GM03348 (cell line): ENCODE measurements at places on chromosomes 1 and 21.

GRCh38 chr1:214520544-214521165 is 30.7 kb downstream of the PTPN14 start:
- no peak for DNase-seq

DNA sequence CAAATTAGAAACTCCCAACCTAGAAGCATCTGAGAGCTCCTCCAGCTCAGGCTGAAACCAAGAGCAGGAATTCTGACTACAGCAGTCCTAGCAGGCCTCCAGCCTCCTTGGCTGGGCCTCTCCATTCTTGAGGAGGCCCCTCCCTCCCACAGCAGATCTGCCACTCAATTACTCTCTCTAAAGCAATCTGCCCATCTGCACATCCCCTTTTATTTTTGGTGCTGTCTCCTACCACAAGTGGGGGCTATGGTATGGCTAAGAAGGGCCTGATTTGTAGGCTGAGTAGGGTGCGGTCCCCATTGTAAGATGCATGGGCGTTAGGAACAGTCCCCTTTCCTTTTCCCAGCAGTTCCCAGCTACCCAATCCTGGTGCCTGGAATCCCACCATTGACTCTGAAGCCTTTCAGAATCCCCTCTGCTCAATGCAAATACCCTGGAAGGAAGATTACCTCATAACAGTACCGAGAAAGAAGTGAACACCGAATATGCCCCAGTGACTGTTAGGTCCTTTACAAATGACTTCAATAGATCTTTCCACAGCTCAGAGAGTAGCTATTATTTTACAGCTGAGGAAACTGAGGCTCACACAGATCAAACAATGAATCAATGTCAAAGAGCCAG is 11.6 kb upstream of the TTC39A start:
- DNase-seq = no peak

- no peak for DNase-seq
These were observed 66.2 kb upstream of the HMCN1 start for GRCh38 chr1:185668013-185668412.

GRCh38 chr1:42973286-42973685 is 14.6 kb upstream of the SLC2A1 start:
- DNase-seq = no peak

DNA sequence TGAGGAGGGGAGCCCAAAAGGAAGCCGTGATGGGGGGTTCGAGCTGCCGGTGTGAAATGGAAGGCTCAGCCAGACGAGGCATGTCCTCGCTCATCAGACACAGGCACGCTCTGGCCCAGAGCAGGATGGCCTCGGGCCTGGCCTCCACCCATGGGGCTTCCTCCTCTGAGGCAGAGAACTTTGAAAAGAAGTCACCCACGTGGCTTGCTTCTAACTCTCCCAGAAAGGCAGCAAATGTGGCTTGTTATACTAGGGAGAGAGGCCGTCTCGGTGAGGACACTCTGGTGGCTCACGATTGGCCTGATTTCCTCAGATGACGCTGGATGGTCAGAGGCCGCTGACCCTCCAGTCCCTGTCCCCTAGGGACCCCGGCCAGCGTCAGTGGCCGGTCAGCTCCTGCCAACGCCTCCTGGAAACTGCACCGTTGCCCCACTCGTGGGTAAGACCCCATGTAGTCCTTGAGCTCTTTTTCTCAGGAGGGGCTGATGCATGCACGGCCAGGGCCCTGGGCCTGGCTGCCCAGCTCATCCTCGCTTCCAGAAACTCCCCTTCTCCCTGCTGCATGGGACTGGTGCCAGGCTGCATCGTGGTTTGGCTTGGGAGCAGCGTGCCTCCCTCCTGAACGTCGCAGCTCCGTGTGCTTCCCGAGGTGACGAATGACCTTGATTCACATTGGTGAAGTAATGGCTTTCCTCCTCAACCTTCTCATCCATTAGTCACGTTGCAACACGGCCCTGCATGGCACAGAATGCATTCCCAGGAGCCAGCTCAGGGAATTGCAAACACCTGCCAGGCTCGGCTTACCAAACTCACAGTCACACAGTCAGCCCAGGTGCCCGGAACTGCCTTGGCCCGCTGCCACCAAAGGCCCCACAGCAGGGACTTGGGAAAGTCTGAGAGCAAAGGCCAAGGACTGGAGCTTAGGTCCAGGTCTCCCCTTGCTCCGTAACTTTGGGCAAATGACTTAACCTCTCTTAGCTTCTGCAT is 58.8 kb downstream of the TOMM20 start:
- peak; percentile 61 for DNase-seq

- DNase-seq = no peak
These were observed 15.4 kb downstream of the RIMS3 start for GRCh38 chr1:40650075-40650474.

- DNase-seq = peak; percentile 48
These were observed 51.1 kb downstream of the CSMD2 start for GRCh38 chr1:34113887-34114286.

DNA sequence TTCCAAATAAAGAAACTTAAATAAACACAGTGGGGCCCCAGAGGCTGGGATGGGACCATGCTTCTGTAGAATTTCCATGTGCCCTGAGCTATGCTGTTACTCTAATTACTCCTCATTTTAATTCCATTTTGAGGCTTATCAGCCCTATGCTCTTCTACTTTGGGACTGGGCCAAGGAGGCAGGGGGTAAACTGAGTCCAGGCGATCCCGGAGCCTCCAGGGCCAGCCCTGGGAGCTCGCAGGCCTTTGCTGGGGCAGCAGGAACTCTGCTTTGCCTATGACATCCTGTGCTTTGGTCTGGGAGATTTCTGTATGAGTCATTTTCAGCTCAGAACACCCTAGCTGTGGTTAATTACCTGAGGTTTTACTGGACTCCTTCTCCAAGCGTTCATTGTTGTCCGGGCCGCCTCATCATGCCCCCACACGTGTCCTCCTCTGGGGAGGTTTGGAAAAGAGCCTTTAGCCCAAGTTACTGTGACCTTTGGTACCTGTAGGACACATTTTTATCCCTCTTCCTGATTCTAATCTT is 95.7 kb downstream of the RHOU start:
- DNase-seq = no peak

- no peak for DNase-seq
These were observed 86.9 kb upstream of the ZBTB40 start for GRCh38 chr1:22364764-22365163.

DNA sequence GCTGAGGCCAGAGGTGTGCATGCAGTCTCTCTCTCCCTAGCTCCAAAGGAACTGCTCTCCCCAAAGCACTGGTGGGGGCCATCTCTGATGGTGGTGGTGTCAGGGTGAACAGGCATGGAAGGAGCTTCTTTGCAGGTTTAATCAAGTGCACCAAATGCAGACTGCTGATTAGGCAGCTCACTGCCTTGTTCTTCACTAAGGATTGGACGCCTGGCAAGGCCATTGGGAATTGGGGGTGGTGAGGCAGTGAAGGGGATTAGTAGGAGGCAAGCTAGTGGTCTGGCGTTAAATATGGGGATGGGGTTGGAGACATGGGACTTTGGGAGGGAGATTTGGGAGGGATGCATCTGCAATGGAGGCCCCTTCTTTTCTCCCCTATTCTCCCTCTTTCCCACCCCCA is 1.5 kb downstream of the CACNA1E start:
- no peak for DNase-seq

- no peak for DNase-seq
These were observed 18.4 kb upstream of the FRRS1 start for GRCh38 chr1:99784809-99785255.

- DNase-seq = no peak
These were observed 699 bp upstream of the RGS2 start for GRCh38 chr1:192808163-192808517.

DNA sequence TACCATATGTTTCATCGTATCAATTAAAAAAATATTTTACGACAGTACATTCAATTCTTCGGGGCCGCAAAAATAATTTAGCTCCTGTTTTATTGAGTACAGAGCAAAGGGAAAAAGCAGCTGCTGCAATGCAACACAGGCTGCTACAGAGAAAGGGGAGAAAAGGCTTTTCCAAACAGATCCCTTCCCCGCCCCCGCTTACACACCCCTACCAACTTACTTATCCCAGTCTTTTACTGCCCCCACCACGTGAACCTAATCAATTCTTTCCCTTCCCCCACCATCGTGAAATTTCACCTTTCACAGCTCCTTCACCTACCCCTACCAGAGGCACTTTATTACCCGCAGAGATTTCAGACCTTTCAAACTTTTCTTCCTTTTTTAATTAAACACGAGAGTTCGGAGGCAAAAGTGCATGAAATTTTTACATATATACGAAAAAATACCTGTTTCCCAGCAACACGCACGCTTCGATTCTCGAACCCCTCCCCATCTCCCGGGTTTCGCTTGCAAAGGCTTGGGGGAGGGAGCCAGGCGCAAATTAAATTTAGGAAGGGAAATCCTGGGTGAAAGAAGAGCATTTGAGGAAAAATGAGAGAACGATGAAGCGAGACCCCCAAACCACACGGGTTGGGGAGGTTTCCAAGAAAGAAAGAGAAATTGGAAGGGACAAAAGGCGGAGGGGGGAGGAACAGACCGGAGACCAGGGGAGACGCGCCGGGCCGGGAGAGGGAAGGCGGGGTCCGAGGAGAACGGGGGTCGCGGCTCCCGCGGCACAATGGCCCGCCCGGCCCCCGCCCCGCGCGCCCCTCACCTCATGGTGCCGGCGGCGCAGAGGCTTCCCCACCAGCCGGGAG is 823 bp downstream of the ENAH start:
- DNase-seq = peak; percentile 40

DNA sequence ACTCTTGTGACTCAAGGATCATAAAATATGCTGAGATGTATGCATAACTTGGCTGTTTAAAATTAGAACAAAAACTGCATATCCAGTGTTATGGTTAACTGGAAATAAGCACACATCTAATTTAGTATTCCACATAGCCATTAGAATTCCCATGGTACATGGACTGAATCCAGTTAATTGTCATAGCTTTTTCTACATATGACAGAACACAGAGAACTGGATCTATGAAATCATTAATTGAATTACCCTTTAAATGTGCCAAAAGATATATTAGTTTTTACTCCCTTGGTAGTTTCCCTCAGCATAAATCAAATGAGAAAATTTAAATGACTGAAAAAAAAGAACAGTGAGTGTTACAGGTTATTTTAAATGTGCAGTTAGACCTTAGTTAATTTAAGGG is 395.9 kb downstream of the NCAM2 start:
- no peak for DNase-seq

GRCh38 chr1:55773211-55773940 is 558.2 kb upstream of the USP24 start:
- DNase-seq = no peak

- no peak for DNase-seq
These were observed 21.9 kb downstream of the TRAF5 start for GRCh38 chr1:211348547-211348946.

DNA sequence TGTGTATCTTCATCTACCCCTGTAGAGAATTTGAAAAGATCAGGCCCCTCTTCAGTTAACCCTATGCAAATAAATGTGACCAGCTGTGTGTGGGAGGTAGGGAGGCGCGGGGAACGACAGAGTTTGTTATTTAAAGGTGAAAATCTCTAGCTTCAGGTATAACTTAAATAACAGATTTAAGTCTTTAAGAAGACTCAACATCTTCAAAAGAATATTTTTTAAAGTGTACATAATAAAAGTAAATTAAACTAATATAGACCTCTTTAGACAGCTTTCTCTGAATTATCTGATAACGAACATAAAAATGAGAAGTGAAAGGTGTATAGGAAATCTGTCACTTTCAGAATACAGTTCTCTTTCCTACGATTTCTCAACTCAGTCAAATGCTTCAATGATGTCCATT is 16.0 kb downstream of the ANGPTL3 start:
- DNase-seq = no peak

DNA sequence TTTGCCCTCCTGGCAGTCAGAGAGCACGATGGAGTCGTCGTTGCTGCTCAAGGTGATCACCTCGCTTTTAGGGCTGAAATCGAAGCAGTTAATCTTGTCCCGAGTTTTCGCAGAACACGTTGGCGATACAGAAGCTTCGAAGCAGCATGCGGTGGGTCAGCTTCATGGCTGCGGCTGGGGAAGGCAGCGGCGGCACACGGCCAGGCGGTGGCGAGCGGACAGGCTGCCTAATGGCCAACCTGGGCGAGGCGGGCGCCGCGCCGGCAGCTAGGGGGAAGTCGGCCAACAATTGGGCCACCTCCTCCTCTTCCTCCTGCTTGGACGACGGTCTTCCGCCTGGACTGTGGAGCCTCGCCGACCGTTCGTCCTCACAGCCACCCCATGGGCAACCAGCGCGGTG is 34.8 kb downstream of the CDC7 start:
- no peak for DNase-seq

DNA sequence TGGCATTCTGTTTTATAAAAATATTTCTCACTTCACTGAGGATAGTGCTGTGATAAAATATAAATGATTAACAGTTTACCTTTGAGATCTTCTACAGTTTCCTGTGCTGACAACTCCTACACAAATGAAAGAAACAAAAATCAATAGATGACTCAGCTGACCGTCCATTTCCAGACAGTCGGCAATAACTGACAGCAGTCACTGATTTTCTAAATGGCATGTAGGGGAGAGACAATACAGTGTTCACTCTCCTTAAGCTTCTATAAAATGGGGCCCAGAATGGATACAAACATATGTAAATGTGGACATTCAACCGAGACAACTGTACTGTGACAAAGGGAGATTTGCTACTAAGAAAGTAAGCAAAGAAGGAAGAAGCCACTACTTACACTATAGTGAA is 34.3 kb downstream of the PCNX2 start:
- no peak for DNase-seq

- DNase-seq = no peak
These were observed 272.6 kb upstream of the FMN2 start for GRCh38 chr1:239819096-239819495.

- no peak for DNase-seq
These were observed 151.9 kb upstream of the C1orf87 start for GRCh38 chr1:60225486-60225885.

DNA sequence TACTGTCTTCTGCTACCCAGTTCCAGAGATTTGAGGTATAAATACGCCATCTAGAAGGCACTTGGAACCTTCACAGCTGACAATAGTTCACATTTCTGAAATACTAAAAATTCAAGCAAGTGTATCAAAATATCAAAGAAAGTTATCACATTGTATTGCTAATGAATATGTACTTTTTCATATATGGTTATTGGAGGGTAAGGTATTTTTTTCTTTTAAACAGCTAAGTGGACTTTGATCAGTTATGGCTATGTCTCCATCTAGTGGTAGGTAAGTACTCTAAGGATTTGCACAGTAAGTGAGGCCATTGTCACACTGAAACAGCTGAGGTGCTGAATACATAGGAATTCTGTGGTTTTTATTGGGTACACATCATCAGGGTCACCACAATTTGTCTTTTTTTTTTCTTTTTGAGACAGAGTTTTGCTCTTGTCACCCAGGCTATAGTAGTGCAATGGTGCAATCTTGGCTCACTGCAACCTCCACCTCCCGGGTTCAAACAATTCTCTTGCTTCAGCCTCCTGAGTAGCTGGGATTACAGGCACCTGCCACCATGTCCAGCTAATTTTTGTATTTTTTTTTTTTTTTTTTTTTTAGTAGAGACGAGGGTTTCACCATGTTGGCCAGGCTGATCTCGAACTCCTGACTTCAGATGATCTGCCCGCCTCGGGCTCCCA is 49.1 kb upstream of the CR2 start:
- peak; percentile 79 for DNase-seq
